AG08395 (cell line): ENCODE measurements at places on chromosomes 2 and 18.

- peak; percentile 36 for DNase-seq
Observed at GRCh38 chr2:178700922-178701342, 106.3 kb downstream of the TTN start.

- DNase-seq, result peak; percentile 7
Observed at GRCh38 chr2:182666674-182667314, 49.3 kb upstream of the DNAJC10 start.

- peak; percentile 56 for DNase-seq
Observed at GRCh38 chr2:224518806-224519580, 66.2 kb downstream of the CUL3 start.

- no peak for DNase-seq
Observed at GRCh38 chr2:62321380-62322289, 125.7 kb downstream of the B3GNT2 start.

DNA sequence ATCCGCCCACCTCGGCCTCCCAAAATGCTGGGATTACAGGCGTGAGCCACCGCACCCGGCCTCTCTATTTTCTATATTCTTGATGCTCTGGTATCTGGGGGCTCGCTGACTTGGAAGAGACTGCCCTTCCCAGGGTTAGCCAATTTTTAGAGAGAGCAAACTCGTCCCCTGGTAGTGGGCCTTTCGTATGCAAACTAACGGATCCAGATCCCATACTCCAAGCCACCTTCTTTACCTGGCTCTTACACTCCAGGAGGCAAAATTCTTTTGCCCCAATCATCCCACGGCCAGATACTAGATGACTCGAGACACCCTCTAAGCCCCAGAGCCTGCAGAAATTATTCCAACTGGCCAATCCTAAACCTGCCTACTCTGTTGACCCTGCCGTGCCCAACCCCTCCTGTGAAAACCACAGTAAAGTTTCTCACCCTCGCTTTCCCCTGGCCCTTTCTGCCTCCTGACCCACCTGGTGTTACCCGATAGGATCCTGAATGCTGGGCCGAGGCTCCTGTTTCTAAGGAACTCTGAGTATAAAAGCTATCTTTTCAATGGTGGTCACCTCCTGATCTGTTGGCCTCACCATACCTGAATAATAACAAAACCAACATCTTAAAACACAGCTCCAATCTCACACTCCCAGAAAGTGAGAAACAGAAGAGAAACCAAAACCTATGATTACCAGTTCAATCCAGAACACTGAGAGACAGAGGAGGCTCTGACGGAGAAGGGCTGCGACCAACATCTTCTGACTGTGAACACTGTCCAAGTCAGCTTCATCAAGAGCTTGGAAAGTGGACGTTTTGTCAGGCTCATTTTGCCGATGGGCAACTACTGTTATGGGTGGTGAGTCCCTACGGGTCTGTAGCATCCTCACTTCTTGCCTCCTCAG lies 57.6 kb upstream of the ZNF532 start:
- no peak for DNase-seq

DNA sequence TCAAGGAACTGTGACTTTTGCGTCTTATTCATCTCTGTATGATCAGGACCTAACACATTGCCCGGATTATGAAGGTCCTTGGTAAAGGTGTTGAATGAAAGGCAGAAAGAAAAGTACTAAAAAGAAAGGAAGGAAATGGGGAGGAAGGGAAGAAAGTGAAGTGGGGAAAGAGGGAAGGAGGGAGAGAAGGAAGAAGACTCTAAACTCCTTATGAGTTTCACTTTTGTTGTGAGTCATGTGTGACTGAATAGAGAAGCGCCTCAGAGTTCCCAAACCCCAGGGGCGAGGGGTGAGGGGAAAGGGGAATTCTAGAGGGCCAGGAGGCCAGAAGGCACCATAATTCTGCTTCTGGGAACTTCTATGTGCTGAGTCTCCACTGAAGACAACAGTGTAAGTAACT lies 30.9 kb upstream of the OSBPL6 start:
- peak; percentile 10 for DNase-seq

GRCh38 chr2:33451825-33452224 lies 24.6 kb upstream of the RASGRP3 start:
- DNase-seq, result no peak

DNA sequence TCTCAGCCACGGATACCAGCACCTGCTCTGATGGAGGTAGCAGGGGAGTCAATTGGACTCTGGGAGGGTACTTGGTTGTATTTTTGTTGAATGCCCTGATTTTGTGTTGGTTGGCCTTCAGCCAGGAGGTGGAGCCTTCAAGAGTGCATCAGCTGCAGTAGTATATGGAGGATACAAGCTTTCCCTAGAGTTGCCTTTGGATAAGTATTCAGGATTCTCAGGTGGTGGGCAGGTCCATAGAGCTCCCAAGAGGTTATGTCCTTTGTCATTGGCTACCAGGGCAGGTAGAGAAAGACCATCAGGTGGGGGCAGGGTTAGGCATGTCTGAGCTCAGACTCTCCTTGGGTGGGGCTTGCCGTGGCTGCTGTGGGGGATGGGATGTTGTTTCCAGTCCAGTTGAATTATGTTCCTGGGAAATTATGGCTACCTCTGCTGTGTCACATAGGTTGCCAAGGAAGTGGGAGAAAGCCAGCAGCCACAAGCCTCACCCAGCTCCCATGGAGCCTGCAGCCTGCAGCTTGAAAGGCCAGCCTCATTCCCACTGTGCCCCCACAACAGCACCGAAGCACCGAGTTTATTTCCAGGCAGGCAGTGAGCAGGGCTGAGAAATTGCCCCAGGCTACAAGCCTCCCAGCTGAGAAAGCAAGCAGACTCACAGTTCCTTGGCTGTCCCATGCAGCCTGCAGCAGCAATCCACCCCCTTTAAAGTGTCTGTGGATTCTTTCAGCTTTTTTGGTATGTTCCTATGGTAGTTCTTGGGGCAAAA lies 38.6 kb upstream of the CHST9 start:
- DNase-seq, result no peak

- no peak for DNase-seq
Observed at GRCh38 chr2:239236043-239236807, 164.6 kb downstream of the HDAC4 start.

- no peak for DNase-seq
Observed at GRCh38 chr18:57909620-57910019, 106.5 kb upstream of the ATP8B1 start.

- no peak for DNase-seq
Observed at GRCh38 chr2:165586019-165586418, 116.5 kb downstream of the CSRNP3 start.

- DNase-seq, result no peak
Observed at GRCh38 chr18:77373730-77374445, 124.2 kb downstream of the GALR1 start.

DNA sequence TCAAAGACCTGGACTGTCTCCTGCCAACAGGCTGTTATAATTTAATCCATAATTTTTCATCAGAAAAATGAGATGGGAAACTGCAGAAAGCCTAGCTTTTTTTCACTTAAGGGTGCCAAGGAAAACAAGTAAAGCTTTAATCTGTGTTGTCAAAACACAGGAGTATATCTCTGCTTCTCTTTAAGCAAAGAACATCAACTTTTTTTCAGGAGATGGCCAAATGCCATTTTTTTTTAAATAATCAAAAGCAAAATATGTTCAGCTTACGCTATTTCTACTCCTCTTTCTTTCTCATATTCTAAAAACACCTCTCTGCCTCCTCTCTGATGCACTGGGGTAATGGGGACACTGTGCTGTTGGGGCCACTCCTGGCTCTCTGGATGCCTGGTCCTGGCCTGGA lies 73.1 kb upstream of the NXPH2 start:
- no peak for DNase-seq

GRCh38 chr2:2101924-2102323 lies 229.2 kb downstream of the MYT1L start:
- no peak for DNase-seq

GRCh38 chr2:205815673-205816072 lies 133.4 kb downstream of the NRP2 start:
- no peak for DNase-seq

DNA sequence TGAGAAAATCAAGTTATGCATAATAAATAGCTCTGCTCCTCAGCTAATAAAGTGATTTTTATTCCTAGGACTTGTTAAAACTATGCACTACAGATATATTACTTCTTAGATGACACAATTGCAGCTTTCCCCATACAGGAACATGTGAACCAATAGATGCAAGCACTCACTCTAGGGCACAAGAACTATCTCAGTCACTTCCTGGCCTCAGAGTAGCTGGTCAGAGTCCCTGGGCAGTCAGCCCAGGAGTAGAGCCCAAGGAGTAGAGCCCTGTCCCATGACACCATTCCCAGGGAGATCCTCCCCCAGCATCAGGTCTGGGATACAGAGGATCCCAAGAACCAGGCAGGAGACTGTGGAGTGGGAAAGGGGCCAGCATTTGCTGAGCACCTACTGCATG lies 2.7 kb downstream of the TNS1 start:
- peak; percentile 86 for DNase-seq

GRCh38 chr2:72140621-72140960 lies 7.1 kb downstream of the CYP26B1 start:
- no peak for DNase-seq

GRCh38 chr2:126345691-126346090 lies 310.3 kb upstream of the GYPC start:
- no peak for DNase-seq
